Ascending aorta (tissue), 2 donors: ENCODE measurements at places on chromosomes 2 and 18. TPM values are rescaled to one million over a fixed set of nuclear protein-coding genes. Genes with fewer than 3 reads are reported as not detected.

The RPIA gene
- total RNA-seq = 4.4 TPM

The KRTCAP3 gene
- total RNA-seq = not detected

The EN1 gene
- not detected for total RNA-seq

The OR6B3 gene
- total RNA-seq = not detected

The PHLPP1 gene
- 9.8 TPM for total RNA-seq

The UPP2 gene
- total RNA-seq = not detected

The TUBA4B gene
- total RNA-seq = not detected

The LYG2 gene
- total RNA-seq = not detected

The SALL3 gene
- not detected for total RNA-seq
